ENCODE measurements at places on chromosomes 5 and 9.

- no peak overlapping the region for H3K27ac ChIP-seq
- H3K27me3 ChIP-seq, result peaks cover 31% of the 10 kb centered on the region
- peaks cover 23% of the 10 kb centered on the region for H3K4me1 ChIP-seq
Observed at GRCh38 chr9:38292480-38292879, 100.0 kb upstream of the ALDH1B1 start.

- no peaks in the 10 kb centered on the region for H3K27me3 ChIP-seq
- H3K4me3 ChIP-seq, result no peak overlapping the region
- DNase-seq, result no peak
Observed at GRCh38 chr5:119112151-119112550, 41.3 kb downstream of the DMXL1 start.

GRCh38 chr9:74358959-74359358, 138.2 kb upstream of the RORB start:
- peaks cover 9% of the 10 kb centered on the region for H3K27me3 ChIP-seq
- H3K36me3 ChIP-seq, result no peaks in the 10 kb centered on the region
- H3K4me1 ChIP-seq, result no peaks in the 10 kb centered on the region
- DNase-seq, result no peak
- no peak overlapping the region for H3K27ac ChIP-seq

DNA sequence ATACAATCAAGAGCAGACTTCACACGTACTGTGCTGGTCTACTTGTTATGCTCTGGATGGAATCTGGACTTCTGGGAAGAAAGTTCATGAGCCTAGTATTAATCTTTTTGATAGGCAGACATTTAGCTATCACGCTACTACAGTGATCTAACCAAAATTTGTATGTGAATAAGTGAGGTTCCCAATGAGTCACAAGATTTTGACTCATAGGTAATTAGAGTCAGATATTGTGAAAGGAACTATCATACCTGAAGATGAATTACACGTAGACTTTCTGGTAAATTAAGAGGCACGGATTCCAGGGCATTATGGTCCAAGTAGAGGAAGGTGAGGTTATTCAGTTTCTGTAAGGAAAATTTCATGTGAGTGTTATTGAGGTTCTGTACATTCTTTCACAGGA, 18.4 kb downstream of the OGN start:
- H3K27me3 ChIP-seq, result no peaks in the 10 kb centered on the region
- H3K36me3 ChIP-seq, result no peaks in the 10 kb centered on the region
- no peak overlapping the region for H3K4me3 ChIP-seq
- no peaks in the 10 kb centered on the region for H3K4me1 ChIP-seq
- no peak for DNase-seq

DNA sequence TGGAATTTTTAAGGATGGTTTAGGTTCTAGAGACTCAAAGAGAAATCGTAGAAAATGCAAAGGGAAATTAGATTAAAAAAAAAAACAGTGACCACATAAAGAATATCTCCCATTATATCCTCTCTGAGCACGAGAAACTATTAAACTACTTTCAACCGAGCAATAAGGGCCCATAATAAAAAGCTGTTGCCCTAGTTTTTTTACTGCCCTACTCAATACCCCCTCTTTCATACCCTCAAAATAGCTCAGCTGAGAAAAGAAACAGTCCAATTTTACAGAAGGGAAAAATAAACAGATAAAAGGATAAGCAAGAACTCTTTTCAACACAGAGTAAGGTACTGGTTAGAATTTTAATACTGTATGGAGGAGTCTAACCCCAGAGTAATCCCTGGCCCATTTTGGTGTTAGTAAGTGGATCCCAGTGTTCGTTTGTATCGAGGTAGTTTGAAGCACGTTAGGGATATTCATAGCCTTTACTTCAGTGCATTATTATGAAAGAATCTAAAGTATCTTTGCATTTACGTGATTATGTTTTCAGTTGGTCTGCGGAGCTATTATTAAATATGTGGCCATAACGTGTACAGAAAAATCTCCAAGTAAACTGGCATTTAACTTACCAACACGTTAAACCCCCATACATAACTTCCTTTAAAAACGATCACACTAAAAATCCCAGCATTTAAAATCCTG, 980 bp upstream of the RHOBTB3 start:
- H3K36me3 ChIP-seq, result peaks cover 9% of the 10 kb centered on the region
- peaks cover 48% of the 10 kb centered on the region for H3K4me1 ChIP-seq
- peak overlapping the region; percentile 86 for H3K4me3 ChIP-seq
- peaks cover 5% of the 10 kb centered on the region for H3K27me3 ChIP-seq
- no peak overlapping the region for H3K27ac ChIP-seq

- no peak for DNase-seq
- peaks cover 3% of the 10 kb centered on the region for H3K27me3 ChIP-seq
- H3K36me3 ChIP-seq, result no peaks in the 10 kb centered on the region
- H3K27ac ChIP-seq, result no peak overlapping the region
- no peaks in the 10 kb centered on the region for H3K4me1 ChIP-seq
- H3K4me3 ChIP-seq, result no peak overlapping the region
Observed at GRCh38 chr9:73260506-73260905, 108.8 kb downstream of the ANXA1 start.
